ENCODE measurements at places on chromosomes 5 and 9.
A peak's percentile ranks its signal among the peaks of the same experiment; 100 is the strongest.

GRCh38 chr9:764105-764524 lies 77.4 kb upstream of the DMRT1 start:
- no peak for DNase-seq

GRCh38 chr9:95459851-95460517 lies 56.8 kb downstream of the PTCH1 start:
- no peak for DNase-seq

- no peak for DNase-seq
Measured at GRCh38 chr5:142969624-142970439, 199.7 kb downstream of the ARHGAP26 start.

DNA sequence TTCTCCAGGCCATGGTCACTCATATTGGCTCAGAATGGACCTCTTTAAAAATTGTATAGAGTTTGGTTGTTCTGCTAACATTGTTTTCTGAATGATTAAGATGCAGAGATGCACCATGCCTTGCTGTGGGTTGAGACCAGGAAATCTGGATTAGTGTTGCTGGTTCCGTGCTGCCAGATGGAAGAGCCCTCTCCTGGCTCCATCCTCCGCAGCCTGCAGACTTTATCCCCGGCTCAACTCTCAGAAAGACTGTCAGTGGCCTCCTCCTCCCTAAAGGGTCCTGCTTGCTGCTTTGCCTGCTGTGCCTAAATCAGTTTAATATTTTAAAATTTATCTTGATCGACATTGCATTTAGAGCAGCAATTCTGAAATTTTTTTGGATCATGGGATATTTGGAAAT lies 196.7 kb downstream of the TENT4A start:
- no peak for DNase-seq

DNA sequence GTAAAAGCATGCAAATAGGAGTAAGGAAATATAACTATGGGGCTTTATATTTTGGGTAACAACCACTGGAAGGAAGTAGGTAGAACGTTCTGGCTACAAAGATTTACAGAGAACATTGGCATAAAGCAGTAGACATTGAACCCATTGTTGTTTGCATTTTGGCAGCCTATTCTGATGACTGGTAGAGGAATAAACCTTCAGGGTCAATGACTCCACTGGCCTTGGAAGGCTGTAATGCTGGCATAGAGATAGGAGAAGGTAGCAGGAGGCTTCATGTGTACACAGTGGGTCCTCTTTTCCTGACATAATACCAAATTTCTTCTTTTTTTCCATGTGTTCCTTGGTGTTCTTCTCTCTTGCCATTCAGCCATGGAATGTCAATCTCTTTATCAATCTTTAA lies 462.8 kb upstream of the ZNF462 start:
- DNase-seq, result no peak

GRCh38 chr5:75847561-75848021 lies 130.4 kb upstream of the POC5 start:
- no peak for DNase-seq

- no peak for DNase-seq
Measured at GRCh38 chr9:36150574-36151315, 14.2 kb downstream of the GLIPR2 start.

GRCh38 chr5:161925960-161926359 lies 78.0 kb downstream of the GABRA1 start:
- DNase-seq, result no peak

DNA sequence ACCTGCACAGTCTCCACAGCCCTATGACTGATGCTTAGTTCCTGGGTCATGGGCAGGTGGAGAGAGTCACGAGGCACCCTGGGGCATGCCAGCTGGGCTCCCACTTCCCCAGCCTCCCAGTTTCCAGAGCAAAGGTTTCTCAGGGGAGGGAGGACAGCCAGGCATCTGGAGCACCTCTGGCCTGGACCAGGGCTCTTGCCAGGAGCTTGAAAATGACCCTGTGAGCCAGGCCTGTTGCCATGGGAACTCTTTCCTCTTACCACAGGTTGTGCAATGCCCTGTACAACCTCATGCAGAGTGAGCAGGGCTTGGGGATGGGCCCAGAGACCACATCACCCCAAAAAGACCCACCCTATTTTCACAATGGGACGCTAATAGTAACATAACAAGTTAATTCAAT lies 113.1 kb downstream of the PSD2 start:
- DNase-seq, result peak; percentile 87

DNA sequence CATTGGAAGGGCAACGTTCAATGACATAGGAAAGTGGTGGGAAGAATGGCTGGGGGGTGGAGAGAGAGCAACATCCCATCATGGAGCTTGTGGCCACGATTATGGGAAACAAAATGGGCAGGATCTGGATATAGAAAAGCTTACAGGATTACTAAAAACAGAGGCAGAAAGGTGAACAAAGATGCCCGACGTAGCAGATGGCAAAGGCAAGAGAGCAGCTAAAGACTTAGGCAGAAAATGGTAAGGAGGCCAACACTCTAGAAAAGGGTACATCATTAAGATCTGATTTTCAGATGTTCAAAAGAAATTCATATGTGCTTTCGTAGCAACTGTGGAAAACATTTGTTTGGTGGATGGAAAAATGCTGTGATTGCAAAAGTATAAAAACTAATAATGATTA lies 102.5 kb downstream of the OTULIN start:
- DNase-seq, result no peak

- no peak for DNase-seq
Measured at GRCh38 chr5:168528521-168529373, at the start of gene FBLL1. FBLL1 (plus strand) TSS chr5:168529305; CDS start chr5:168529505, 200 bp downstream.

DNA sequence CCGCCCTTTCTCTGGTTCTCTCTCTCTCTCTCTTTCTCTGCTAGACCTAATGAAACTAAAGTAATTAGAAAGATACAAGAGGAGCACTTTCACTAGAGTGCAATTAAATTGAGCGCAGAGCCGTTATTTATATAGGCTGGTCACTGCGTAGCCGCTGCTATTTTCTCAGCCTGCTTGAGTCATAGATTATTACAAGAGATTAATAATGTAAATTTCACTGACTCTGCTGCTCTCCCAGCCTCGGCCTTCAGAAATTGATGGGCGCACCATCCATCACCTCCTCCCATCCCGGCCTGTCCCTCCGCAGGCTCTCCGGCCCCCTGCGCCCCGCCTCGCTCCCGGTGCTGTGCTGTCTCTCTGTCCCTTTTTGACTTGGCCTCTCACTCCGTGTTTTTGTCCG lies 268.0 kb upstream of the MVB12B start:
- no peak for DNase-seq

DNA sequence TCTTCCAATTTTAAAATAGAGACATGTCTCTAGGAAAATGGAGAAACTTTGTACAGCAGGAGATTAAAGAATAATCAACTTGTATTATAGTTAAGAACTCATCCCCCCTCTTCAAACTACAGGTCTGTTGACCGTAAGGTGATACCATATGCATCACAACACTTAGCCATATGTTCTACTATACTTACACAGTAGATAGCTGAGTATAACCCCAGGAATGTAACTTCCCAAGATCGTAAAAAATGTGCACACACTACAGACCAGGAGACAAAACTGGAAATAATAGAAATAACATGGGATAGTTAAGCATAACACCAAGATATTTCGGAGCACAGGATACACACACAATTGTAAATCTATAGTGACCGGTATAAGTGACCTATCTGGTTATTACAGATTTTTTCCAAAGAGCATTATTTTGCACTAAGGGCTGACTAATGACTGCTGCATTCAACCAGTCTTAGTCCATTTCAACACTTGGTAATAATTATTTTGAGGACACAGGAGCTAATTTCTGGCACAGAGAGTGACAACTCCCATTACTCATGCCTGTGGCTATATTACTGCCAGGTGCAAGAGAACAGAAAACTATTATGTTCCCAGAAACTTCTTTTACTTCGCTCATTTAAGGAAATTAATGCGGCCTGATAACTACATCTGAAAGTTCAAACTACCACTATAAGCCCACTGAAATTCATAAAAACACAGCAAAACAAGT lies 15.4 kb upstream of the ZNF622 start:
- no peak for DNase-seq

GRCh38 chr9:935348-935965 lies 41.0 kb upstream of the DMRT3 start:
- no peak for DNase-seq

GRCh38 chr5:129460936-129461710 lies 1.0 kb downstream of the ADAMTS19 start:
- DNase-seq, result no peak

DNA sequence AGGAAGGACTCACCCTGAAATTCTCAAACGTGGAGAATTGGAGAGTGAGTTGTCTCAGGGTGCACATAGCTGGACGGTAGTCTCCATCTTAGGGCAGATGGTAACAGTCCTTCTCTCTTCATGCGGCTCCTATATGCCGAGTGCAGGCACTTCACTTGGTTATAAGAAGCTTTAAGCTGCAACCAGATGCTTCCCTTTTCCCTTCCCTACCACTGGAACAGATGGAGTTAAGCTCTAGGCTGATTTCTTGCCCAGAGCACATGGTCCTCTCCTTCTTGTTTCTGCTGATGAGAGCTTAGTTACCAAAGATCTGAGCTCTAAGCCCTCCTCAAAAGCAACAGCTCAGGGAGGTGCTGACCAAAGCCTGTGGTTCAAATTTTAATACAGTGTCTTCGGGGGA lies 355.7 kb downstream of the ARHGEF28 start:
- no peak for DNase-seq

DNA sequence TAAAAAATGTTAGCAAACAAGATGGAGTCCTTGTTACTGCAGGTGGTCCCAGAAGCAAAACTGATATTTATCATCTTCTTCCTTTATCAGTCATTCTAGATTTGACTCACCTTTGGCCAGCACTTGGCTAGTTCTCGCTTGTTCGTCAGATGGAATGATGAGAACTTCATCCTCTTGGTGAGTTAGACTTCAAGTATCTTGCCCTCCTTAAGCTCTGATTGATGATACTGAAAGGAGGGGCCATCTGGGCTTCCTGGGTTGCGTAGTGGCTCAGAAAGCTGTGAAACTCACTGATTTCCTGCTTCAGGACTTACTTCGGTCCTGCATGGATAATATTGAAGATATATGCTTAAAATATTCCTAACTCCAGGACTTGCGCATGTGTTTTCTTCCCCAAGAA lies 1248.2 kb upstream of the CDH9 start:
- DNase-seq, result no peak

DNA sequence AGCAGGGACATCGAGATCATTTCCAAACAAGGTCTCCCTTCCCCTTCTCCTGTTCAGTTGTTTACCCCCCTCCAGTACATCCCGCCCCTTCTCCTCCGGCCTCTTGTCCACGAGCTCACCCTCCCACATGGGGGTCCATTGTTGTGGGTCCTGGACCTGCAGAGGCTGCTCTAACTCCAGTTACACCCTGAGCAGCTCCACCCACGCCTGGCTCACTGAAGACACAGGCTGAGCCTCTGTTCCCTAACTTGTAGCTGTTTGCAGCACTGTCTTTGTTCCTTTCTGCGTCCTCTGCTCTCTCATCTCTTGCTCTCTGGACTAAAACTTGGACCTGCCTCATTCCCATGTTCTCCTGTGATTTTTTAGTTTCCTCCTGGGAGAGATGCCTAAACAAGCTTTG lies 377.5 kb downstream of the MED10 start:
- no peak for DNase-seq

GRCh38 chr9:110748251-110748893 lies 79.8 kb downstream of the MUSK start:
- no peak for DNase-seq

GRCh38 chr9:137404961-137405567 lies 17.9 kb downstream of the EXD3 start:
- no peak for DNase-seq

- DNase-seq, result no peak
Measured at GRCh38 chr5:59786334-59786805, 107.2 kb downstream of the PDE4D start.

DNA sequence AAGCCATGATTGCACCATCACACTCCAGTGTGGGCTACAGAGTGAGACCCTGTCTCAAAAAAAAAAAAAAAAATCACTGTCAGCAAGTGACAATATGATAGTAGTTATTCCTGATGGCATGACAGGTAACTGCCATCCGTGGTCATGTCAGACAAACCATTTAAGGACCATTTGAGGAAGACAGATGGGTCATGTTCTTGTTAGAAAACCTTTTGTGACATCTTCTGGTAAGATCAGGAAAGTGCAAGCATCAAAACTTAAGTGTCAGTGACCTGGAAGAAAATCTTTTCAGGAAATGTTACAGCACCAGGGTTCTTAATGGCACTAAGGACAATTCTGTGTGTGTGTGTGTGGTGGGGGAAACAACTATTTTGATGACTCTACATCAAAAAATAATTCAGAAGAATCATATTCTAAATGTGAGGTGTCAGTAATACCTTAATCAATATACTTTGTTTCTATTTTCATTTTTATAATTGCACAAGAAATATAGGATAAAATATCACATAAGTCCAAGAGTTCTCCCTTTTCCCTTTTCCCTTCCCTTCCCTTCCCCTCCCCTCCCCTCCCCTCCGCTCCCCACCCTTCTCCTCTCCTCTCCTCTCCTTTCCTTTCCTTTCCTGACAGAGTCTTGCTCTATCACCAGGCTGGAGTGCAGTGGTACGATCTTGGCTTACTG lies 17.8 kb downstream of the SLC38A9 start:
- no peak for DNase-seq

DNA sequence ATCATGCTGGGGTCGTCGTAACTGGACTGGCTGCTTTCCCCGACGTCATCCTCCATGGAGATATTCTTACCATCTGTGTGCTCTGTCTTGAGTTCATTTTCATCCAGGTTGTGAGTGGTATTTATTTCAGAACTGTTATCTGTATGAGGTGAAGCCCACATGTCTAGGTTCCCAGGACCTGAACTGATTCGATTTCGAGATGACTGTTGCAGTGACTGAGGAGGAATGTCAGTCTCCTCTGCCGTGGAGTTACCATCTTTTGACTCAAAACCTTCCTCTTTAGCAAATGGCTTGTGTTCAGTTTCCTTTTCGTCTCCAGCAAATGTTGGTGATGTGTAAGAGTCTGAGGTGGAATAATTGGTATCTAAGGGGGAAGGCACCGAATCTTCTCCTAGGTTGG lies 55.2 kb upstream of the PCA3 start:
- DNase-seq, result no peak

DNA sequence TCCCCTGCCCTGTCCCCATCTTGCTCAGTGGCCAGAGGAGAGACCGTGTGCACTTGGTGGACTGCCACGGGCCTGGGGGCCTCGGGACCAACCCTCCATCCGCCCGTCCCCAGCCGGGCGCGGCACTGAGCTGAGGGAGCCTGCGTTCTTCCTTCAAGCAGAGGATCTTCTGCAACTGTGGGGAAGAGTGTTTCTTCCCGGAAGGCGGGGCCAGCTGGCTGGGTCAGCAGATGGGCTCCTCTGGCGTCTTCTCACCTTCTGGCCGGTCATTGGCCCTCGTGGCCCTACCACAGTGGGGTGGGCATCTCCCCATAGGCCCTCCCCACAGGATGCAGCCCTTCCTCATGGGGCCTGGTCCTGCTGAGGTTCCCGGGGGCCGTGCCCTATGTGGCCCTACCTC lies 17.4 kb downstream of the RXRA start:
- no peak for DNase-seq

GRCh38 chr9:1490341-1491232 lies 440.4 kb downstream of the DMRT2 start:
- no peak for DNase-seq

DNA sequence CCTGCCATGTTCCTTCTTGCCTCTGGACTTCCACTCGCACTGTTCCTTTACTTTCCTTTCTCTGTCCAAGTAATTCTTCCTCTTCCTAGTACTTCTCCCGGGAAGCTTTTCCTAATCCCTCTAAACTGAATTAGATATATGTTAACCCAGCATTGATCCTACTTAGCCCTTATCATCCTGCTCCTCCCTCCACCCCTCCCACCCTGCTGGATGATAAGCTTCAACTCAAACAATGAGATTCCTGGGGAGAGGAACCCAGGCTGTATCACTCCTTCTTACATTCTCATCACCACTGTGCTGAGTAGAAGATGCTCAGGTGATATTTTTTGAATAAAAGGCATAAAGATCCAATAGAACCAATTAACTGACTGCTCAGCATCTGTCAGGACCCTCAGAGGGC lies 45.7 kb downstream of the CDK5RAP2 start:
- no peak for DNase-seq

Data from vagina (tissue), 2 donors.